ENCODE measurements at places on chromosomes 13 and 19.

GRCh38 chr13:39374741-39375189, 228.2 kb downstream of the LHFPL6 start:
- no peak for DNase-seq

DNA sequence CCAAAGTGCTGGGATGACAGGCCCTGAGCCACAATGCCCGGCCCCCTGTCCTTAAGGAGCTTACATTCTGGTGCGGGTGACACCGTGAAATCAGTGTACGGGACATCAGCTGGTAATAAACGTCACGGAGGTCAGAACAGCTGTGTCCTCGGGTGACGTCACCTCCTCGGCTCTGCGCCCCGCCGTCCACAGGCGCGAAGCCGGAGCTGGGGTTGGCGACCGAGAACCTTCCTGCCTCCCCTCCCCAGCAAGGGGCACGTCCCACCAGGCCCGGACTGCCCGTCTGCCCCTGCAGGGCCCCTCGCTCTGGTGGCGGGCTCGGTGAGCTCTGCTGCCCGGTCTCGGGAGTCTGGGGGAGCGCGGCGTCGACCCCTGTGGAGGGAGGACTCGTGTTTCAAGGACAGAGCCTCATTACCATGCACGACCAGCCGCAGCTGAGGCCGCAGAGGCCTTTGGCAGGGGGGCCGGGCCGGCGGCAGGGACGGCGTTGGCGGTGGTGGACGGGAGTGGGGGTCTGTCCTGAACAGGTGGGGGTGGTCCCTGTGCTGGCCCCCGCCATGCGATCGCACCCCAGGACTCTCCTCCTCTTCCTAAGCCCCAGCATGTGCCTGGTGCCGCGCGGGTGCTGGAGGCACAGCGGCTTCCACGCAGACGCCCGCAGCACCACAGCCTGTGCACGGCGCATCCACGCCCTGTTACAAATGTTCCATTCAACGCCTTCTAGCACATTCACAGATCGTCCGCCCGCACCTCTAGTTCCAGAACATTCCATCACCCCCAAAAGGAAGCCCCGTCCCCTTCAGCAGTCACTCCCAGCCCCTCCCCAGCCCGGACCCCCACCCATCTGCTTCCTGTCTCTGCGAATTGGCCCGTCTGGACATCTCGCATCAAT, 5.4 kb downstream of the LINGO3 start:
- DNase-seq: peak; percentile 44

- peak; percentile 94 for DNase-seq
Observed at GRCh38 chr19:45779231-45780145, 2.8 kb downstream of the DMPK start.

GRCh38 chr13:44118881-44119280, 239.2 kb downstream of the LACC1 start:
- DNase-seq: no peak

- no peak for DNase-seq
Observed at GRCh38 chr13:79112016-79112415, 294.0 kb downstream of the RBM26 start.

- DNase-seq: no peak
Observed at GRCh38 chr13:76792731-76793347, 93.4 kb downstream of the KCTD12 start.

GRCh38 chr13:114145256-114145655, 12.8 kb upstream of the RASA3 start:
- peak; percentile 75 for DNase-seq

DNA sequence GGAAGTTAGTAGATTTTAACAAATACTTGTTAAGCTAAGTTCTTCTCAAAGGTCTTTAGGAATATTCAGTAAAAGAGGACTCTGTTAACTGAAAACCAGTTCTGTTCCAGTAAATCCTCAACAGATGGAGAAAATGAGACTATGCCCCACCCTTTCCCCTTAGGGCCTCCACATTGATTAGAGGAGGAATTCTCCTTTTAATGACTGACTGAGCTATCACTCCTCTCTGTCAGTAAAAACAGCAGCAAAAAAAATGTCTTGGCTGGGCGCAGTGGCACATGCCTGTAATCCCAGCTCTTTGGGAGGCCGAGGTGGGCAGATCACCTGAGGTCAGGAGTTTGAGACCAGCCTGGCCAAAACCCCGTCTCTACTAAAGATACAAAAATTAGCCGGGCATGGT, 50.1 kb downstream of the NLRP12 start:
- DNase-seq: no peak

DNA sequence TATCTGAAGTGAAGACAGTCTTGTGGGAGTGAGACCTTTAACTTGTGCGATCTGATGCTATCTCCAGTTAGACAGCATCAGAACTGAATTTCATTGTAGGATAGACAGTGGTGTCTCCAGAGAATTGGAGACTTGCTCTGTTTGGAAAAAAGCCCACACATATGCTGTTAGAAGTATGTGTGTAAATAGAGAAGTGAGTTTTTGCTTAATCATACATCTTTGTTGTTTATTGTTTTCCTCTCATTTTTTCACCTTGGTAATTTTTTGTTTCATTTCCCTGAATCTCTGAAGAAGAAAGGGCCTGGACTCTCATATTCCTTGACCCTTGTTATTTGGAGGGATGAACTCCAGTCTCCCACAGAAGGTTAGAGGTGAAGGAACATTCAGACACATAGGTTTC, 21.8 kb downstream of the FPR3 start:
- DNase-seq: no peak

GRCh38 chr13:82088781-82089180, 1747.9 kb upstream of the SPRY2 start:
- no peak for DNase-seq

- peak; percentile 59 for DNase-seq
Observed at GRCh38 chr13:36157480-36157879, 26.3 kb upstream of the DCLK1 start.

GRCh38 chr13:88314496-88314895, 643.3 kb downstream of the SLITRK5 start:
- no peak for DNase-seq

DNA sequence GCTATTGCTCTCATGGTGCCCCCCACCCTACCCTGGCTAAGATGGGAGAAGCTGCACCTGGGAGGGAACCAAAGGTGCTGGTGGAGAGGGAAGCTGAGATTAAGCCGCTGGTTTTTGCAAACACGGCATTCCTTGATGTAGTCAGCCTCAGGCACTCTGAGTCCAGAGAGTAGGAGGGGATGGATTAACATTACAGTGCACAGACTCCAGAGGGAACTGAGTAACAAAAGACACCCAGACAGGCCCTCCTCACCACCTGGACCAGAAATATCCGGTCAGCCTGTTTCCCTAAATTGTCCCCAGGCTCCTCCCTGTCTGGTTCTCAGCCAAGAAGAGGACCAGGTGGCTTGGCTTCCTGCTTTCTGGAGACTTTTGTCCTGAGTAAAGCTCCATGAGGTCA, 28.9 kb upstream of the PABPC3 start:
- peak; percentile 69 for DNase-seq

GRCh38 chr13:23321535-23322241, 111.8 kb downstream of the SACS start:
- DNase-seq: no peak

- DNase-seq: no peak
Observed at GRCh38 chr19:7418596-7418995, 69.9 kb downstream of the ARHGEF18 start.

DNA sequence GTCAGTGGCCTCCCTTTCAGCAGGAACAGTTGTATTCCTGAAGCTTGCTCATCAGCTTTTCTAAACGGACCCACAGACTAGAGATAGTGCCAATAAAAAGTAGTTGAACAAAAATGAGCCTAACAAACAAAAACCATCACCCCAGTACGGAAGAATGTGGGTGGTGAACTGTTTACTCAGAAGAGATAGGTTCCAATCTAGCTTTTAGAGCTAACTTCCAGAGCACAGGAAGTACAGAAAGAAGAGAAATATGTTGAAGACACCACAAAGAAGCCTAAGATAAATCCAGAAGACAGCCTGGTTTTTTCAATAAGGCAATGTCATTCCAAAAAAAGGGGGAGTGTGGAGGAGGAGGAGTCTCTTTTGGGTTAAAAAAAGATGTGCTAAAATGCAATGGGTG, 2.8 kb upstream of the LMO7 start:
- DNase-seq: no peak
